ENCODE measurements at places on chromosomes 12 and 14.

- no peak for DNase-seq
Observed at GRCh38 chr12:3313066-3313465, 177.9 kb upstream of the PRMT8 start.

- DNase-seq = no peak
Observed at GRCh38 chr12:11891754-11892386, 178.9 kb upstream of the BCL2L14 start.

GRCh38 chr12:131015581-131016337 lies 62.1 kb downstream of the ADGRD1 start:
- DNase-seq = no peak

DNA sequence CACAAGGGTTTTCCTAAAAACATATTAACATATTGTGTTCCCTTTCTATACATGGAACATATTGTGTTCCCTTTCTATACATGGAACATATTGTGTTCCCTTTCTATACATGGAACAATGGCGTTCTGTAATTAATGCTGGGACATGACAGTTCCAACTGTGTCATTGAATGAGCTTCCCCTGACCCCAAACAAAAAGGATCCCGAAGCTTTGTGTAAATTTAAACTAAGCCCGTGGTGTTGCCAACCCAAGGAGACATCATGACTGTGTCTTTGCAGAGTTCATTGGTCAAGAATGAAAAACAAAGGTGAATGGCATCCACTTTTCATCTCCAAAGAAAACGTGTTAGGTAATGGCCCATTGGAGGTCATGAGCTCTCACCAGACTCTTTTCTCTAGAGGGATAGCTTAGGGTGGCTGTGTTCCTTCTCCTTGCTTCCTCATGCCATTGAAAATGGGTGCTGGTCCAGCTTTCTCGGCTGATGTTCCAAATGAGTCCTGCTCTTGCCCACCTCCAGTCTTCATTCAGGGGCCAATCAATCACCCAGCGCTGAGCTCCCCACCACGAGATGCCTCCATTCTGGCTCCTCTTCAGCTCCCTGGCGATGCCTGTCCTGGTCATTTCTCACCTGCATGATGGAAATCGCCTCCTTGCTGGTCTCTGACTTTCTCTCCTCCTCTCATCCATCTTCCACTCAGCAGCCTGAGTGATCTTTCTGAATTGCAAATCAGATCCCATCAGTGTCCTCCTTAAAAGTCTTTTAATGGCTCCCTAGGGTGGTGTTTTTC lies 156.1 kb downstream of the VRK1 start:
- DNase-seq = no peak

GRCh38 chr12:95548056-95548538 lies 3.2 kb downstream of the USP44 start:
- DNase-seq = no peak

DNA sequence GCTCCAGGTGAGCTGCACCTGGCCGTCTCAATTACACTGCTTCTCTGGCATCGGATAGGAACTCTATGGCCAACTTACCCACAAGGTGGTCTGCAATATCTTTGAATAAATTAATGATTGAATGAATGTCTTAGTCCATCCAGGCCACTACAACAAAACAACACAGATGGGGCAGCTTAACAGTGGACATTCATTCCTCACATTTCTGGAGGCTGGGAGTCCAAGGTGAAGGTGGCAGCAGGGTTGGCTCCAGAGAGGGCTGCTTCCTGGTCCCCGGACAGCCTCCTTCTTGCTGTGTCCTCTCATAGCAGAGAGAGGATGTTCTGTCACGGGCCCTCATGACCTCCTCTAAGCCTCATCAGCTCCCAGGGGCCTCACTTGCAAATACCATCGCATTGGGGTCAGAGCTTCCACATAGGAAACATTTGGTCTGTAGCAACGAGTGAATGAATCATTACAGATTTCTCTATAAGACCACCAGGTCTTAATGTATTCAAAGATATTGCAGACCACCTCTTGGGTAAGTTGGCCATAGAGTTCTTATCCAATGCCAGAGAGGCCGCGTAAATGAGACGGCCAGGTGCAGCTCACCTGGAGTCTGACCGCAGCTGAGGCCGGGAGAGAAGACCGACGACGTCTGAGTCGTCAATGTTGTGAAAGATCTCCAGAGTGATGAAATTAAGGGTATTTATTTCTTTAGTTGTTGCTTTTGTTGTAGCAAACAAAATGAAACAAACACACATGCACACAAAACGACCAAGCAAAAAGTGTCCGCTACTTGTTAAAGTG lies 182.7 kb upstream of the C14orf180 start:
- no peak for DNase-seq

Data from CMK (cell line).